NCI-H2081 treated with DMSO at 0.1 percent for 48 hours (cell line): ENCODE measurements at places on chromosomes 2 and 18.

- no peak for DNase-seq
Measured at GRCh38 chr18:62516242-62516641, 6.6 kb upstream of the ZCCHC2 start.

- DNase-seq: no peak
Measured at GRCh38 chr2:237380768-237381167, 33.2 kb downstream of the COL6A3 start.

GRCh38 chr18:32902568-32903330 lies 129.9 kb upstream of the KLHL14 start:
- no peak for DNase-seq

DNA sequence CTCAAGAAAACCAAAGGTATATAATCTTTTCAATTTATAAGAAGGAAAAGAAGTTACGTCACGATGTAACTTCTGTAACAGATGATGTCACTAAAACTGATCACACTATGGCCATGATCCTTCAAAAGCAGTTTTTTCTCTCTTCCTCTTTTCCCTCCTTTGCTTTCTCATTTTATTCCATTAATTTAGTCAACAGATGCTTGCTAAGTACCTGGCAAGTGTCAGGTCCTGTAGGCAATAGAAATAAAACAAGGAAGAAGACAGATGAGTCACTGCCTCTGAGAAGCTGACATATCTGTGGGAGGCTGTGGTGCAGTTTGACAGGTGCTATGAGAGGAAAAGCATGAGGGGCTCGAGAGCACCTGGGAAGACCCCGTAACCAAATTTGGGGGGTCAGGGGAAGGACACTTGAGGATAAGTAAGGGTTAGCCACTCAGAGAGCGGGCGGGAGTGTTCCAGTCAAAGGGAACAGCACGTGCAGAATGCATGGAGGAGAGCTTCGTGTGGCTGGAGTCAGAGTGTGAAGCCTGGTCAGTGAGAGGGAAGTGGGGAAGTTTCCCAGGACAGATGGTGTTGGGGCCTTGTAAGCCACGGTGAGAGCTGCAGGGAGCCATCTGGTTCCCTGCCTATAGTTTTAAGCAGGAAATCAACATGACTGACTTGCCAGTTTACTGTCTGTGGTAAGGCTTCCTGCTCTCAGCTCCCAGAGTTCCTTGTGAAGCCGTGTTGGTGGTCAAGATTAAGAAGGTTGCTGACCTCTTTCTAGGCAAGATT lies 198.8 kb upstream of the FOSL2 start:
- no peak for DNase-seq

GRCh38 chr2:150735894-150736498 lies 248.5 kb upstream of the RND3 start:
- no peak for DNase-seq

DNA sequence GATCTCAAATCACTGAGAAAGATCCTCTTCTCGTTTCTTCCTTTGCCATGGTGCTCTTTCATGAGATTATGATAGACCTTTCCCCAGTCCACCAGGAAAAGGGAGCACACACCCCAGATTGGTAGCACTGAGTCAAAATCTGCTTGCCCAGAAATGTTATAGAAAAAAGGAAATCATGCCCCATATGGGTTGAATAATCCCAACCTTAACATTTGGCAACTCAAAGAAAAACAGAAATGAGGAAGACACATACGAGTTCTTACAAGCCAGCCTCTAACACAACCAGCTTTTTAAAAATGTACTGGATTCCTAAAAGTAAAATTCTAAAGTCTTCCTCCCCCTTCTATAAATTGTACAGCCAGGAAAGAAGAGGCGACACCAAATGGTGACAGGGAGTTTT lies 103.0 kb downstream of the ANKRD44 start:
- DNase-seq: no peak

DNA sequence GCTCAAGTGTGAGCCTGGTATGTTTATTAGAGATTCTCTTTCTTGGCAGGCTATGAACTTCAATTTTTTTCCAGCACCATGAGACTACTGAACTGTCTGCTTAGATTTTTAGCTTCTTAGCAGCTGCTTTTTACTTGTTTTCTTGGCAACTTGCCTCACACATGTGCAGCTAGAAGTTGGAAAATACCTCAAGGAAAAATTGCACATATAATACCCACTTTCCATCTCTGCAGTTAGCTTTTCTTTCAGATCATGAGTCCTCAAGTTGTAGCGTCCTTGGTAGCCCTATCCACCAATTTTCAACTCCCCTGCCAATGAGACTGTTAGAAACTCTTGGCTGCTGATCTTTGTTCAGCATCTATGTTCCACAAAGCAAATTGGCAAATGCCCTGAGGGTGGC lies 302.1 kb downstream of the HRH4 start:
- no peak for DNase-seq

DNA sequence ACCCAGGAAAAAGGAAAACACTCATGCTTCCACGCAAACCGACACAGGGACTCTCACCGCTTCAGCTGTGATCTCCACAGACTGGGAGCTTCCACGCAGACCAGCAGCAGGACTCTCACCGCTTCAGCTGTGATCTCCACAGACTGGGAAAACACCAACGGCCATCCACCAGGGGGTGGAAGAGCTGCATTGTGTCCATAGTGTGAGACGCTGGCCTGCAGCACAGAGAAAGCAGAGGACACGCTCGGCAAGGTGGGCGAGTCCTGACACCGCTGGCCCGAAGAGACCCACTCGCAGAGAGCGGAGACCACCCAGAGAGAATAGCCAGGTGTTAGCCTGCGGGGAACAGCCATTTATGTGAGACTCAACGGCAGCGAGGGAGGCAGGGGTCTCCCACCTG lies 42.5 kb upstream of the NFATC1 start:
- no peak for DNase-seq

- no peak for DNase-seq
Measured at GRCh38 chr18:25710981-25711380, 359.0 kb upstream of the ZNF521 start.

DNA sequence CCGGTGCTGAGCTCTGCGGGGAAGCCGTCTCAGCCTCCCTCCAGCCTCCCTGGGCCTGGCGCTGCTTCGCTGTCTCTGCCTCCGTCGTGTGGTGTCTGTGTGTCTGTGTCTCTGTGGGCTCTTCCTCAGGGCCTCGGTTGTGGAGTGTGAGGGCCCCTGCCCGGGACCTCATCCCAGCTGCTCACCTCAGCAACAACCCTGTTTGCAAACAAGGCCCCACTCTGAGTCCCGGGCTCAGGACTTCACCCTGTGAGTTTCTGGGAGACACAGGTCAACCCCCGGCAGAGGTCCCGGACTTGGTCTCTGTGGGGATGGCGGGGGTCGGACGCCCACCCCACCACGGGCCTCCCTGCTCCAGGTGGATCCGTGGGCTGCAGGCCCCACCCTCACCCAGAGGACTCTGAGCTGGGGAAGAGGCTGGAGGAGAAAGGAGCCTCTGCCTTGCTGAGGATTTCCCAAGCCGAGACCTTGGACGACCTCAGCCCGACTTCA lies 127.4 kb upstream of the CTDP1 start:
- DNase-seq: no peak

DNA sequence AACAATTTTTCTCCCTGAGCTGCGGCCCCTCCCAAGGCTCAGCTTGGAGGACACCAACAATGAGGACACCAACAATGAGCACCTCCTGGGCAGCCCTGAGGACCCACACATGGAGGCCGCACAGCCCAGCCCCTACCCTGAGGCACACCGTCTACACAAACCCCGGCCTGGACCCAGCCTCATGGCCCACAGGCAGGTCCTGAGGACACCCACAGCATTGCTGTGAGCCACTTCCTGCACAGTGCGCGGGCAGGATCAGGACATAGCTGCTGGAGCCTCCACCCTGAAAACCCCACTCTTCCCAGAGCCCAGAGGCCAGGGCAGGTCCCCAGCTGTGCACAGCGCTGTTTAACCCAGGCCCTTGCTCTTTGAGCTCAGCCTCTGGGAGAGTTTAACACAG lies 194.3 kb downstream of the RTP5 start:
- no peak for DNase-seq

DNA sequence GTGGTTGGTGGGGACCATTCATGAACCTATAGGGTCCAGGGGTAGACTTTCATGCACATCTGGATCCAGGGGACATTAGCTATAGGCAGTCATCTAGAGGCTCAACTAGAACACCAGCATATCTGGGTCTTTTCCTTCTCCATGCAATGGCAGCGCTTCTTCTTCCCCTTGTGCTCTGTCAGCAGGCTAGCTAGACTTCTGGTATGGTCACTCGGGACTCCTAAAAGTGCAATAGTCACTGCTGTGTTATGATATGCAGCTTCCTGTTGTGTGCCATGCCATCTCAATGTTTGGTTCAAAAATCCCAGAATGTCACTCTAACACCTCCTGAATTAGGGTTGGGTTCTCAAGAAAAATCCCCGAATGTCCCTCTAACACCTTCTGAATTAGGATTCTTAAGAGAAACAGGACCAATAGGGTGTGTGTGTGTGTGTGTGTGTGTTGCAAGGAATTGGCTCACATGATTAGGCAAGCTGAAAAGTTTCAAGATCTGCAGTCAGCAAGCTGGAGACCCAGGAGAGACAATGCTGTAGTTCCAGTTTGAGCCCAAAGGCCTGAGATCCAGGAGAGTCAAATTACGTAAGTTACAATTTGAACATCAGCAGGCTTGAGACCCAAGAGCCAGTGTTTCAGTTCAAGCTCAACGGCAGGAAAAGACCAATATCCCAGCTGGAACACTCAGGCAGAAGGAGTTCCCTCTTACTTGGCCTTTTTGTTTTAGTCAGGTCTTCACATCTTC lies 97.1 kb upstream of the LTBP1 start:
- DNase-seq: no peak

DNA sequence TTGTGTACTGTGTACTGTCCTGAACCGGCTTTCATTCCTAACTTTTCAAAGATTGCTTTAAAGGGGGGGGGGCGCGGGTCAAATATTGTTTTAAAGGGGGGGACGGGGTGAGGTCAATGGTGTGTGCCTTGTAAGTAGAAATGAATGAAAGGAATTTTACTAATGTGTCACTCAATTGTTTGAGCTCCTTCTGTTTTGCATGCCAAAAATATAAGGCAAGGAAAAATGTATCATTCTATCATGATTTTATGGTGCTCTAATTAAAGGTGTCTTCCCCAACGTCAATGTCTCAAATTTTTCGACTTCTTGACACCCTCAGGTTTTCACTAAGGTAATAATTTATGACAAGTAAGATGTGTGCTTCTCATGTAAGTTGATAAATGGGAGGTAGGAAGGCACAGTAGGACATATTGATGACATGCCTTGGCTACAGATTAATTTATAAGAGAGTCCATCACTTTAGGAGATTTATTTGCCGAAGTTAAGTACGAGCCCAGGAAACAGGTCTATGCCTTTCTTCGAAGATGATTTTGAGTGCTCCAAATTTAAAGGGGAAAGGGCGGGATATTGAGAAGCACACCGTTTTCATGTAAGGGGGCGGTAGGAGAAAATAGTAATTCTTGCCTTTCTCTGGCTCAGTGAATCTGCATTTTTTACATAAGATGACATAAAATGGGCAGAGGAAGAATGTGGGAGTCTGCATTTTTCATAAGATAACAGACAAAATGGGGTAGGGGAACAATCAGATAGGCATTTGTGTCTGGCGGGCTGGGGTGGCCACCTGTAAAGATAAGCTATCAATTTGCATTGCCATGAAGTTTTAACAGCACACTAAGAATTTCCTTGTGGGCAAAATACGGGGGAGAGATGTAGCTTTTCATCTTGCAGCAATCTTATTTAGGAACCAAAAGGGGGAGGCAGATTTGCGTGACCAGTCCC lies 1.2 kb upstream of the TRAPPC8 start:
- DNase-seq: no peak

DNA sequence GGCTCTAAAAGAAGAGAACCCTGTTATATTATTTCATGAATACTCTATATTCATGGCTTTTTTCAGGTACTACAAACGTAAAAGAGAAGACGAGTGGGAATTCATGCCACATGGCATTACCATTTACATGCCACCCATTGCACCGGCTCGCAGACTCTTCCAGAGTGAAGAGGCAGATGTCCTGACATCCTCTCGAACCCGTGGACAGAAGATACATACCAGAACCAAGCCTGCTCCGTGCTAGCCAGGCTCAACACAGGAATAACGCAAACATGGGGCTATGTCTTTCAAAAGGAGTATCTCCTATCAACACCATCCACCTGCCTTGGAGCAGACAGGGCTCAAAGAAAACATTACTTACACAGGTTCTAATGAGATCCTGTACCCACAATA lies 168.8 kb downstream of the THADA start:
- no peak for DNase-seq

DNA sequence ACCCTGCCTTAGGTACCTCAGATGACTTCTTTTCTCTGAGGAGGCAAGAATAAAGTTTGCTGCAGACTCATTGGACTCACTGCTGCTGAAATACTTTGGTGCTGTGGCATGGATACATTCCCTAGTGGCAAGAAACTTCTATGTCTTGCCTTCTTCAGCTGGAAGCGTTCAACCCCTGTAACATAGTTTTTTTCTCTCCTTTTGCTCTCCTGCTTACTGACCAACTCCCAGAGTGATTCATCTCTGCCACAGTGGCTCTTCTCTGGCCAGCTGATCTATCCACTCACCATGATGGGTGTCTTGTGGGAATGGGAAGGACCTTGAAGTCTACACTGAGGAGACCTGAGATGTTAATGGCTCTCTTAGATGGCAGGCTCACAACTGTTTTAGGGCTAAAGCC lies 309.3 kb upstream of the LRRTM4 start:
- no peak for DNase-seq

DNA sequence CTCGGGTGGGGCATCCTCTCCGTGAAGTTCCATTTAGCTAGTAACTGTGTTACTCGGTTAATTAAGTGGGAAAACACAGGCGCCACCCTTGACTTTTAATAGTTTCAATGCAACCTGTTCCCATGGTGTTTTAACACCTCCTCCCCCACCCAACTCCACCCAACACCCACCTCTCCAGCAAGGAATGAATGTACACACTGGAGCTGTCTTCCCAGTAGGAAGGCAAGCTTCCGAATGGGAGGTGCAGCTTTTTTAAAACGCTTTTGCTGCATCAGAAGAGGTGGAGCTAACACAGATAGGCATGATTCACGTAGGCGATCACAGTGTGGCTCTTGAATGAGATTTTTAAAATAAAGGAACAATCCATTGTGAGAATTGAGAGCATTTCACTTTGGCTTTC lies 73.8 kb upstream of the AGAP1 start:
- no peak for DNase-seq

- no peak for DNase-seq
Measured at GRCh38 chr18:62312851-62313250, 12.3 kb upstream of the TNFRSF11A start.

DNA sequence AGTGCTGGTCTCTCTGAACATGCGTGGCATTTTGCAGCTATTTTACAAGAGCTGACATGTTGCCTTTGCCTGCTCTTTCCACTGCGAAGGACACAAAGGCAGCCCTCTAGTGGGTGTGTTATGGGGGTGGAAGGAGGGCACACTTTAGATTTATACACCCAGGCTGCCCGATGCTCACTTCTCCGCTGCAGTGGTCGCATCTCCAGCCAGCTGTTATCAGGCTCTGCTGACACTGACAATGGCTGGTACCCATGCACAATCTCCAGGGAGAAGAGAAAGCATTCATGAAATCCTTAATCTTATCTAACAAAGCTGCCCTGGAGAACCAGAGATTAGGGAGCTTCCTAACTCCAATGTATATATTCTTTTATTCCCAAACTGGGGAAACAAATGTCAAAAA lies 113.5 kb downstream of the EPHA4 start:
- DNase-seq: no peak

- no peak for DNase-seq
Measured at GRCh38 chr2:113275556-113276215, 3.0 kb downstream of the PAX8 start.

- no peak for DNase-seq
Measured at GRCh38 chr2:17136877-17137276, 381.4 kb downstream of the RAD51AP2 start.
